ENCODE measurements at places on chromosomes 16 and 17.

DNA sequence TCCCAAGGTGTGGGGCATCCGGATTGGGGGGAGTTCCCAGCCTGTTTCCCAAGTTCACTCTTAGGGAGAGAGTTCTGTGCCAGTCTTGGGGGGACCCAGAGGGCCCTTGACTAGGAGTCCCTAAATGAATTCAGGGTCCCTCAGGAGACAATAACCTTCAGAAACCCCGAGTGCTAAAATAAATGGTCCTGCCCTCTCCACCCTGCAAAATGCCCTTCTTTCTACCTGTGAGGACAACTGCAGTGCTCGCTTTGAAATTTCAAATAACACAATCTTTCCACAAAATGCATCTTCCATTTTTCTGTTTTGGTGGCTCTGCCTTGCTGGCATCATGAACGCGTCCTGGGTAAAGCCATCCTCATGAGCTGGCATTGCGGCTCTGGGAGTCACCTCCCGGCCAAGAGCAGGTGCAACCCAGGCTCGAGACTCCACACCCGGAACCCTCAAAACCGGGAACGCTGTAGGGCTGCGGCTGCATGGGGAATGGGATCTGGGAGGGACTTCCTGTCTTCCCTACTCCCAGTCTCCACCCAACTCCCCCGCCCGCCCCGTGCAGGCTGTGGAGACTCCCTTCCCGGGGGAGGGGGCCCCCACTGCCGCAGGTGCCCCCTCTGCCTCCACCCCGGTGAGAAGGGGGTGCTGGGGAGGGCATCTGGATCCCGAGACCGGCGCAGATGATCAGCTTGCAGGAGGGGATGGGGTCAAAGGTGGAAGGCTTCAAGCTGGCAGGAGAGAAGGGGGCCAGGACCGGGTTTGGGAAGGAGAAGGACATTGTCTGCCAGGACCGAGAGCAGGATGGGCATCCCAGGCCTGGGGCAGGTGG, at the start of gene ZNF205:
TSS of gene ZNF205 (plus strand) at position 529 of the 823 bp plus-strand sequence. CDS start 845 bp downstream, outside the sequence.
- DNase-seq = no peak

DNA sequence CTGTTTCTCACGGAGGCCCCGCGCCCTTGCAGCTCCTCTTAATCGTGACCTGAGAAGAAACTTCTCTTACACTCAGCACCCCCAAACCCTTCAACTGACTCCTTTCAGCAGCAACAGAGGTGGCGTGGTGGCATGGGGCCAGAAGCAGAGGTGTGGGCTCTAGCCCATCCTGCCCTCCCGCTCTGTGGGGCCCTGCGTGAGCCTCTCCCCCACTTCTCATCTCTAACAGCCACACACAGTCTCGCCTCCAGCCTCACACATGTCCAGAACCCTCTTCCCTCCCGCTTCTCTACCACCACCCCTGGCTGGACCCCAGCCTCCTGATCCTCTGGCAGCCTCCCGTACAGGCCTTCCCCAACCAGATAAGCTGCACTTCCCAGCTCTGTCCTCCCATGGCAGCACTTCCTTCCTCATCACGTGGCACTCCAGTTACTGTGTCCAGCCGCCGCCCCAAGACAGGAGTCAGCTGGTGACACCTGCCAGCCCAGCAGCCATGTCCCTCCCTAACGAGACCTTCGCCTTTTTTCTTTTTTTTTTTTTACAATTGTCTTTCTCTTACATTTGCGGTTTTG, 30.5 kb downstream of the NSMCE1 start:
- DNase-seq = no peak

DNA sequence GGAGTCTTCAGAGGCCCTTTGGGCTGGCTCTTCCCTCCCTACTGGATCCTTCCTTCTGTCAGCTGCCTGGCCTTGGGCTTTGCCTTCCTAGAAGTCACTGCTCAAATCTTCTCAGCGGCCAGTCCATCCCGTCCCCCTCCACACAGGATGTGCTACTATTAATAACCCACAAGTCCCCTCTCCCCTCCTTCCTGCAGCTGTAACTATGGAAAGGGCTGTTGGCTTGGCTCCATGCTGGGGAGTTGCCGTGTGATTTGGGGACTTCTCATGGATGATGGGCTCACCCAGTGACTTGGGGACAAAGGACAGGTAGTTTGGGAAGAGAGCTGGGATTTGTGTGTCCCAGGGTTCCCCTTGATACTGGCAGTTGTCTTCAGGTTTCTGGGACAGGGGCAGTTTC, 19.4 kb downstream of the TMEM94 start:
- DNase-seq = no peak

DNA sequence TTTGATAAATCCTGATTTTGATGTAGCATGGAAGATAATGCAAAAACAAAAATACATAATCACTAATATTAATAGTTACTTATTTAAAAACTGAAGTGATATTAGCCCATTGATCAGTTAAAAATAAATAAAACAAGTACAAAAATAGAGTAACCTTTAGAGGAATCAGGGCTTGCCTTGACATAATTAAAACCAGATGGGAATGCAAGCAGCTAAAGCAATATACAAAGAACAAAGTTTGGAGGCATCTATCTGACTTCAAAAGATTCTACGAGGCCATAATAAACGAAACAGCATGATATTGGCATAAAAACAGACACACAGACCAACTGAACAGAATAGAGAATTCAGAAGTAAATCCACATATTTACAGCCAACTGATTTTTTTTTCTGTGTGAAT, 15.0 kb upstream of the HEATR3 start:
- no peak for DNase-seq

GRCh38 chr16:23334950-23335349, 32.8 kb downstream of the SCNN1B start:
- DNase-seq = no peak

- DNase-seq = no peak
Measured at GRCh38 chr16:28491230-28491969, 474 bp downstream of the CLN3 start.
